ENCODE measurements at places on chromosomes 3 and 15. TPM values are rescaled to one million over a fixed set of nuclear protein-coding genes. Genes with fewer than 3 reads are reported as not detected.

Gene PIGX
- 19.5 TPM for total RNA-seq

Gene CELF6
- 0.79 TPM for total RNA-seq

Gene PLA2G4B
- 16.6 TPM for total RNA-seq

Gene ADAMTS7
- 1.8 TPM for total RNA-seq

Gene DNAJB8
- not detected for total RNA-seq

Gene PAK6
- total RNA-seq = 20.7 TPM

Gene IL17RE
- 44.8 TPM for total RNA-seq

Gene SEMA3F
- total RNA-seq = 24.9 TPM

Gene TMEM40
- total RNA-seq = 5.3 TPM

Gene CPN2
- total RNA-seq = not detected

Gene CDHR4
- total RNA-seq = 9.4 TPM

Gene GOLGA6L9
- total RNA-seq = 8.1 TPM

Gene ZKSCAN7
- total RNA-seq = 2.9 TPM

Gene REC114
- total RNA-seq = not detected

Gene IL5RA
- total RNA-seq = 0.46 TPM

Gene AGBL1
- total RNA-seq = 15.5 TPM

Gene DBR1
- total RNA-seq = 12.2 TPM

Gene IGSF11
- total RNA-seq = 0.11 TPM

Gene IMPG2
- total RNA-seq = 0.15 TPM

Gene NR1I2
- total RNA-seq = not detected

Gene GOLGA8N
- total RNA-seq = 14.8 TPM

Gene CD200R1
- total RNA-seq = 0.76 TPM

Gene GPR15
- 1.0 TPM for total RNA-seq

Gene TRIM69
- total RNA-seq = 10.3 TPM
